Esophagus squamous epithelium (tissue), 5 donors: ENCODE measurements at places on chromosomes 5 and 9. TPM values are rescaled to one million over a fixed set of nuclear protein-coding genes. Genes with fewer than 3 reads are reported as not detected.

- no peak for DNase-seq
These were observed 80.0 kb upstream of the COL5A1 start for GRCh38 chr9:134561427-134562145.

DNA sequence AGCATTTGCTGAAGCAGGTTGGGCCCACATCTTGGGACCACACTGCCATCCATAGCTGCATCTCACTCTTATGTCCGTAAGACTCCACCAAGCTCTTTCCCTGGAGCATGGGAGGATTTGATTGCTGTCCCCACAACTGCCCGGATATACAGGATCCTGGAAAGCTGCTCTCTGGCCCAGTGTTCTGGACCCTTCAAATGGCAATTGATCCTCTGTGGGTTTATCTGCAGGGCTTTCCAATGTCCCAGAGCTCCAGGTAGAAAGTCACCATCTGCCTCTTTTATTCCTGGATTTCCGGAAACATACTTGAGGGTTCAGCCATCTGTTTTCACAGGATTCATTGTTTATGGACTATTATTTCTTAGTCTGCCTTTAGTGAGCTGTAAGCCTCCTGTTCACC is 214.6 kb downstream of the SREK1 start:
- no peak for DNase-seq

The CARTPT gene
- not detected for total RNA-seq

The SLC6A18 gene
- total RNA-seq, result not detected

- DNase-seq, result no peak
These were observed 25.4 kb downstream of the OGN start for GRCh38 chr9:92378865-92379560.

The KCNV2 gene
- not detected for total RNA-seq

- DNase-seq, result no peak
These were observed 106.5 kb upstream of the HAPLN1 start for GRCh38 chr5:83827111-83827557.

The SLC2A8 gene
- total RNA-seq, result 28.3 TPM

- no peak for DNase-seq
These were observed 292.8 kb downstream of the YTHDC2 start for GRCh38 chr5:113806250-113806649.

The PCDHGC4 gene
- total RNA-seq, result 2.3 TPM

The ORM1 gene
- not detected for total RNA-seq

The FOXD4L6 gene
- total RNA-seq, result not detected

DNA sequence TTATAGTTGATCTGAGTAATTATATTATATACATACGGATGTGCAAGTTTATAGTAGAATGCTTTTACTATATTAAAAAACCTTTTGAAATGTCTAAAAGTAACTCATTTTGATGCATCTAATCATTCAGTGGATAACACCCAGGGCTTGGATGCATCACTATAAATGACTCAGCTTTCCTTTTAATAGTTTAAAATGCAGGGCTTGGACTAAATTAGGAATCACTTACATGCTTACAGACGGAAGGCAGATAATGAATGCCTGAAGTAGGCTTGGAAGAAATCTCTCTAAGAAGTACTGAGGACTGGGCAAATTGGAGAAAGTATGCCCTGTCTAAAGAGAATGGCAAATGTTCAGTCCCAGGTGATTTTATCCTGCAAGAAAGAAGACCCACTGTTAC is 362.5 kb upstream of the CCNH start:
- no peak for DNase-seq

DNA sequence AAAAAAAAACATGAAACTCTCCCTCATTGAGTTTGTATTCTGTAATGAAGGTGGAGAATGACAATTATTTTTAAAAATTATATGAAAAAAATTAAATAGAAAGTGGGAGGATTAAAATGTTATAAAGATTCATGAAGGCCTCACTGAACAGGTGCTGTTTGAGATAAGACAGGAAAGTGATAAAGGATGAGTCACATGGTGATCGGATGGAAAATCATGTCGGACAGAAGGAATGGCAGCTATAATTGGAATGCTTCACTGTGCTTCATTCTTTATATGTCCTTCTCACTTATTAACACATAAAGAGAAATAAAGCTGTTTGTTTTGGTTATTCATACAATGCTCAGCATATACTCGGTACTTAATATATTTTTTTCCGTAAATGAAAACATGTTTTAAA is 464.5 kb upstream of the RGMB start:
- no peak for DNase-seq

DNA sequence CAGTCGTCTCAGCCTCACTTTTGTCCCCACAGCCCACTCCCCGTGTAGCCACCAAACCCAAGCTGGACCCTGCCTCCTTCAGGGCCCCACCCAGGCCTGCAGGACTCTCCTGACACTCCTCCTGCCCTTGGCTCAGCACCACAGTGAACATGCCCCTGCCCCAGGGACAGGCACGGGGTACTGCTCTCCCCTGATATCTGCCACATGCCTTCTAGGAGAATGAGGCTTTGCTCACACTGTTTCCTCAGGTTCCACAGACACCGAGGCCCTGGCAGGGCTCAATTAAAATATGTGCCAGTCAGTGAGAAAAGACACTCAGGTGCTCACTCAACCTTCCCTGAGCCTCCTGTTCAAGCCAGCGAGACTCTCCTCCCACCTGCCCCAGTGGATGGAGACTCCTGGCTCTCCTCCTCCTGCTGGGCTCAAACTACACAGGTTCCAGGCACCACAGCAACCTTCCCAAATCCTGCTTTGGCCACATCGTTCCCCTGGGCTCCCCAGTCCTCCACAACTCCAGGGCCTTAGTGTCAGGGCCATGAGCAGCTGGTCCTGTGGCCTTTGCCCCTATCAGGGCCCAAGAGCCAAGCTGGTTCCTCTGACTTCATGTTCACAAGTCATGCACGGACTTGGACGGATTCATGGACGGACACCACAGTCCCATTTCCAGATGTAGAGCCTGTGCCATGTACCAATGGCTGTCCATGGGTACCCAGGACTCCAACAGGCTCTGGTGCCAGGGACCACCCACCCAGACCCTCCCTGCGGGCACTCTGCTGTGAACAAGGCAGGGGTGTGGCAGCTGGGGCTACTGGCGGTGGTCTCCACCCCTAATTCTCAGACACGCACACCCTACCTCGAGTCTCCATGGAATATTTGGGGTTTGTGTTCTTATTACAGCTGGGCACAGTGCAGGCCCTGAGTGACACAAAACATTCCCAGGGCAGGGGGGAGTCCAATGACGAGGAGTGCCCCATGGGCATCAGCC is 36.6 kb downstream of the BICD2 start:
- DNase-seq, result no peak

DNA sequence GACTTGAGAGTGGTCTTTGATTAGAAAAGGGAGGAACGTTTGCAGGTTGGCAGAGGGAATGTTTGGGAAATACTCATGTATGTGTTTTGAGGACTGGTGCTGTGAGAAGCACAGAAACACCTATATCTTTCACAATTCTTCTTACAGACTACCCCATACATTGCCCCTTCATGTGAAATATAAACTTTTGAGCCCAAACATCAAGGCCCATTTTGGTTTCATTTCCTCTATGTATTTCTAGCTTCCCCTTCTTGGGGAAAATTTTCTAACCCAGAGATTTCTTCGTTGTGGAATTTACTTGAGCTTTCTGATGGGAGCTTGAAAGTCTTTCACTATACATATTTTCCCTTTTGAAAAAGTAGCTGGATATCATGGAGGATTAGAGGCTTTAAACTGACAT is 67.6 kb downstream of the FYB1 start:
- DNase-seq, result no peak

GRCh38 chr9:21923694-21924093 is 70.5 kb downstream of the CDKN2A start:
- no peak for DNase-seq

The CDHR2 gene
- total RNA-seq, result not detected

- DNase-seq, result no peak
These were observed 229.5 kb downstream of the PAPPA start for GRCh38 chr9:116383133-116383532.

DNA sequence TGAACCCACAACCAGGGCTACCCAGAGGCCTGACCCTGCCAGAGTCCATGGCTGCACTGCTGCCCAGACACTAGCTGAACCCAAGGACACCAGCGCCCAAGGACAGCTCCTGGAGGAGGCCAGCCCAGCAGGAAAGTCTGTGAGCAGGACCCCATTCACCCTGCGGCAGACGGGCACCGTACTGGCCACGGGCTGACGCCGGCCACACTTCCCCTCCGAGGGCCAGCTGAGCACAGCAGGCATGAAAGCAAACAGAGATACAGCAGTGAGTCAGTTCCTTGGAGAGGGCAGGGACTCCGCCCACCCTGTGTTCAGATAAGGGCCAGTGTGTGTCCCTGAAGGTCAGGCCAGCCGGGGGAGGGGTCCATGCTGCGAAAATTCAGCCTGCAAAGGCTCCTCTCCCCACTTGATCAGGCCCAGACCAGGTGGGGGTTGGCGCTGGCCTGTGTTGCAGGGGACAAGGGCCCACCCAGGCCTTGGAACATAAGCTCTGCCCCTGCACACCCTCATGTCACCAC is 3.2 kb downstream of the RNF208 start:
- DNase-seq, result no peak

DNA sequence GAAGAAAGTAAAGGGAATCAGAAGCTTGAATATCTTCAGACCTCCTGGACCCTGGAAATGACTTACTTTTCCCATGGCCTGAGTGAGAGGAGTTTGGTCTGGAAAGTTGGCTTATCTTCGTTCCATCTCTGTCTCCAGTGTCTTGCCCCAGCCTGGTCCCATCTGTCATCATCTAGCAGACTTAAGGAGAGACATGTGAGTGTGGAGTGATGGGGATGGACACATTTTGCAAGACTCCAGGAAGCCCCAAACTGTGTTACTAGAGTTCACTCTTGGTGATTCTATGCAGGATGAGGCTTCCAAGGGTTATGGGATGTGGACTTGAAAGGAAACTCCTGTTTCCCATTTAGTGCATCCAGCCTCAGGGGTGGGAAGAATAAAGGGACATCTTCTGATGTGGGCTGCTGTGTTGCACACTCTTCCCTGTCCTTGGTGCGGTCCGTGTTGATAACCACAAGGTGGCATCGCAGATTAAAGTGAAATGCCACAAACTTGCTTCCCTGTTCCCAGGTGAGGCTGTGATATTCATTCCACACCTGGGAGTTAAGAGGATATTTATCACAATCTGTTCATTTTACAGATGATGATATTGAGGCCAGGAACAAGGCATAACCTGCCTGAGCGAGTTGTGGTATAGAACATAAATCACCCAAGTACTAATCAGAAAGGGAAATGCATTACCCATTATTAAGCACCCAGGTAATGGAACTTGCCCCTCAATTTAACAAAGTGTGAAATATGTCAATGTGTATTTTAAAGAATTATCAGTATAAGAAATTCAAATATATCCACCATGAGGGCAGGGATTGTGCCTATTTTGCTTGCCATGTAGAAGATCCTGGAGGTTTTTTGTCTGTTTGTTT is 269.9 kb upstream of the PAPPA start:
- no peak for DNase-seq

DNA sequence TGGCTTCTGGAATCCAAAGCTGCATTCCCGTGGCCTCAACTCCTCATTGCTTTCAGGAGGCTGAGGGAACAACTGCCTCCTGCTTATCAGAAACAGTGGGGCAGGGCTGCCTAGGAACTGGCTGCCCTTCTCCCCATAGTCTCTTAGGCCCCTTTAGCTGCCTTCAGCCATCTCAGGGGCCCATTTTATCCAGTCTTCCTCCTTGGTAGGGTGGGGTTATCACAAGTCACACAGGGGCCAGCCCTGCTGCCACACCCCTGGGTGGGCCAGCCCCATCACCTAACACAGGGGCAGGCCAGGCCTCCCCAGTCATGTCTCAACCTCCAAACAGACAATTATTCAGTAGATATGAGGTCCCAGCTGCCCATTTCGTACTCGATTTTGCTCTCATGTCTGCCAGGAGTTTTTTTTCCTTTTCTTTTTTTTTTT is 3.9 kb downstream of the ALAD start:
- no peak for DNase-seq

DNA sequence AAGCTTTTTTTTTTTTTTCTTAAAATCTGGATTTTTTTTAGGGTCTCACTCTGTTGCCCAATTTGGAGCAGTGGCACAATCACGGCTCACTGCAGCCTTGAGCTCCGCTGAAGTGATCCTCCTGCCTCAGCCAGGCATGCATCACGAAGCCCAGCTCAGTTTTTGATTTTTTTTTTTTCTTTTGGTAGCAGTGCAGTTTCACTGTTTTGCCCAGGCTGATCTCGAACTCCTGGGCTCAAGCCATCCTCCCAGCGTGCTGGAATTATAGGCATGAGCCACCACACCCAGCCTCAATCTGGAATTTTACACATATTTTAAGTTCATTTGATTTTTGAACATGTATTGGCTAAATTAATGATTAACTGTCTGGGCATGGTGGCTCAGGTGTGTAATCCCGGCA is 36.3 kb downstream of the TRIO start:
- DNase-seq, result no peak

The ZNF618 gene
- 0.68 TPM for total RNA-seq

DNA sequence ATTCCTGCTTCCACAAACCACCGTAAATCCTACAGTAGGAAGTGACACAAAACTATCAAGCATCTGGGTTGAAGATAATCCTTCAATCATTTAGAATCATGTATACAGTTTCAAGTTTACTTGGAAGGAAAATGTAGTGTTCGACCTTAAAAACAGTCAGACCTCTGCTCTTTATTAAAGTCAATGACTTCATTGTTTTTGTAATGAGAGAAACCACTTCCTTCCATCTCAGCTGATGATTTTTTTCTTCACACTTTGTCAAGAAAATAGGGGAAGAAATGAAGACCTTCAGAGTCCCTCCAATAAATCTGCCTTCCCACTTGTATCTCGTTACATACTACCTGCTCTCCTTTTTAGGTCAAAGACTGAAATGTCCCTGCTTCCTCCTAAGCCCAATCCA is 30.1 kb downstream of the TUSC1 start:
- DNase-seq, result no peak

DNA sequence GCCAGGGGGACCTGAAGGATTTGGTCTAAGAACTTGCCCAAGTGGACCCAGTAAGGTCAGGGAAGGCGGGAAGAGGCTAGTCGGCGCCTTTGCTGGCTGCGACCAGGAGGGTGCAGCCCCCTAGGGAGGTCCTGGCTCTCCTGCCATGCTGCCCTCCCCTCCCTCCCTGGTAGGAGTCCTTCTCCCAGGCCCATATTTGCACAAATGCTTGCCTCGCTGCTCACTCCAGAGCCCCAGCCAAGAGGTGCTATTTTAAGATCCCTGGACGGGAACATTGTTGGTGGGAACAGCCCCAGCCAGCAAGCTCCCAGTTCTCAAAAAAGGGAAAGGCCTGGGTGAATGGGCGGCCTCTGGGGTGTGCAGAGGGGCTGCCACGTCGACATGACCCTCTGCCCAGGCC is 4.3 kb upstream of the IL17B start:
- no peak for DNase-seq

The PHF24 gene
- not detected for total RNA-seq

GRCh38 chr9:114056527-114056926 is 21.6 kb downstream of the AMBP start:
- no peak for DNase-seq

GRCh38 chr5:90558344-90559192 is at the start of gene ADGRV1:
ADGRV1 (plus strand) TSS chr5:90558797; CDS start chr5:90558896, 99 bp downstream.
- DNase-seq, result no peak
